Activated naive CD8-positive, alpha-beta T cell treated with anti-CD3 and anti-CD28 coated beads, Interleukin-2, amount 10 ng/mL, durations not matched to agents 7 days and 5 days (primary cell): ENCODE measurements at places on chromosomes 3 and 15. TPM values are rescaled to one million over a fixed set of nuclear protein-coding genes. Genes with fewer than 3 reads are reported as not detected.

DNA sequence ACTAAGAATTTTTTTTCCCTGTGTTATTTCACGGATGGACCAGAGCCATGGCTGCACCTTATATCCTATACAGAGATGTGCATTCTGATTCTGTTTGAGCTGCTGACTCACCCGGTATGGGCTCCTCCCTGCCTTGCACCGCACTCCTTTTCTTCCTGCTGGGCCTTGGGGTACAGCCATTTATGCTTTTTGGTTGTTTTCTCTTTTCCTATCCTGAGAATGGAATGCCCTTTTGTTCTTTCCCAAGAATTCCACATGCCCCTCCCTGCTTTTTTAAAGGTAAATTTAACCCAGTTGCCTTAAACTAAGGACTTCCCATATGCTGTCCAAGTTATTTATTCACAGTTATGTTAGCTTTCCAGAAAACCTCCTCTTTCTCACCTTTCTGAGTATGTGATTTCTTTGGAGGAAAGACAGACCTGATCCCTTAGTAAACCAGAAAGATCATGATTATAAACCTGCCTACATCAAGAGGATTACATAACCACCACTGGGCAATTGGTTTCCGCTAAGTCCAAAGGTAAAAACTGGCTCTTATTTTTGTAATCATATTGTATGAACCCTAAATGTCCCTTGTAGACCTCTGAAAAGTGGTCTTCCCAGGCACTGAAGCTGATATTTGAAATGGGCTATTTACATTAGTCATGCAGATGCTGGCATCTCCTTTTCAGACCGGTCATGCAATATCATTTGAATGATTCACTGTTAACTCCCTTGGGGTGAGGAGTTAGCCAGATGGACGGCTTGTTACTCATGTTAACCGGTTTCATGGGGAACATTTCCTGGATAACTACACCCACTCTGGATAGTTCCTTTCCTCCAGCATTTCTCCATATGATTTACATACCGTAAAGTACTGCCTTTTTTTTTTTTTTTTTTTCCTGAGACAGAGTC lies 45.5 kb downstream of the TMOD3 start:
- DNase-seq: no peak

DNA sequence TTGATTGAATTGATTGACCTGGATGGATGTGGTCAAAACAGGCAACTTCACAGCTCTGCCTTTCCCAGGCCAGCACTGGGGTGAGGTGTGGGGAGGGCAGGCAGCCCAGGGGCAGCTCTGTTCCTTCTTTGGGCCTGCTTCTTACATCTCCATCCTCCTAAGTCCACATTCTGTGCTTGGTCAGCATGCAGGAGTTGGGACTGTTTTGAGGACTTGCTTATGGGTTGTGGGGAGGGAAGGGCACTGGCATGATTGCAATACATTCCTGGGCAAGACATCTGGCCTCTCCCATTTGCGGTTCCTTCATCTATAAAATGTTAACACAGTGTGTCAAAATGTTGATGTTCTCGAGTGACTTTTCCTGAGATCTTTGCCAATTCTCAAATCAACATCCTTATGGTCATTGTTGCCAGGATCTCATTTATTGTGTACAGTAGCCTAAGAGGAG lies 84.1 kb downstream of the ST6GAL1 start:
- no peak for DNase-seq

- peak; percentile 71 for DNase-seq
Measured at GRCh38 chr15:98648654-98649471, 524 bp downstream of the IGF1R start.

DNA sequence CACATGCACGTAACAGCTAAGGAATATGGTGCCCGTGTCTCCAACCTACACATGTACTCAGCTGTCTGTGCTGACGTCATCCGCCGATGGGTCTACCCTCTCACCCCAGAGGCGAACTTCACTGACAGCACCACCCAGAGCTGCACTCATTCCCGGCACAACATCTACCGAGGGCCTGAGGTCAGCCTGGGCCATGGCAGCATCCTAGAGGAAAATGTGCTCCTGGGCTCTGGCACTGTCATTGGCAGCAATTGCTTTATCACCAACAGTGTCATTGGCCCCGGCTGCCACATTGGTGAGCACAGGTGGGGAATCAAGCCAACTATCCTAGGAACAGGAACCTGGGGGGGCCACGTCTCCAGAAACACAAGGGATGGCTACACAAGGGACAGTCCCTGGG lies 5.3 kb downstream of the EIF2B5 start:
- no peak for DNase-seq

- DNase-seq: no peak
Measured at GRCh38 chr3:112315791-112316190, 17.2 kb upstream of the CD200 start.

- no peak for DNase-seq
Measured at GRCh38 chr3:17077606-17078005, 192.9 kb downstream of the PLCL2 start.

Gene MNS1
- total RNA-seq: 0.80 TPM

Gene RPL14
- total RNA-seq: 2,251 TPM

Gene IL16
- 284 TPM for total RNA-seq

Gene TPRA1
- total RNA-seq: 33.6 TPM

Gene CFAP20DC
- 1.8 TPM for total RNA-seq
